ENCODE measurements at places on chromosomes 5 and 9.

GRCh38 chr5:167245868-167246267, 1045.6 kb upstream of the WWC1 start:
- no peak for DNase-seq

DNA sequence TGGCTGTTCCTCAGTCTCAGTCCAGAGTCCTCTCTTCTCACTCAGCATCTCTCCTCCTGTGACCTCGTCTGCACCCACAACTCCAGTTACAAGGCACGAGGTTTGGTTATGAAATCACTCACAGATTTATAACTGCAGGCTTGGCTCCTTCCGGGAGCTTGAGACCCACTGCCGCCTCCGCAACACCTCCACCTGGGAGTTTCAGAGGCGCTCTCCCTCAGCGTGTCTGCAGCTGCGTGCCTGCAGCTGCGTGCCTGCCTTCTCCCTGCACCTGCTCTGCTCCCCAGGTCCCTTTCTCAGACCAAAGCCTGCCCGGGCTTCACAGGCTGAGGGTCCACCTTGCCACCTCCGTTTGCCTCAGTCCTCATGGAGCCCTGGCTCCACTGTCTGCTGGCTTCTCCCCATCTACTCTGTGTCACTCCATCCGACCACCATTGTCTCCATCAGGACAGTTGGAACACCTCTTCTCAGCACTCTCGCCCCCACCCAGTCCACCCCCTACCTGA, 51.5 kb downstream of the HRH2 start:
- DNase-seq, result no peak

GRCh38 chr9:81825846-81826516, 102.2 kb upstream of the SPATA31D4 start:
- no peak for DNase-seq

DNA sequence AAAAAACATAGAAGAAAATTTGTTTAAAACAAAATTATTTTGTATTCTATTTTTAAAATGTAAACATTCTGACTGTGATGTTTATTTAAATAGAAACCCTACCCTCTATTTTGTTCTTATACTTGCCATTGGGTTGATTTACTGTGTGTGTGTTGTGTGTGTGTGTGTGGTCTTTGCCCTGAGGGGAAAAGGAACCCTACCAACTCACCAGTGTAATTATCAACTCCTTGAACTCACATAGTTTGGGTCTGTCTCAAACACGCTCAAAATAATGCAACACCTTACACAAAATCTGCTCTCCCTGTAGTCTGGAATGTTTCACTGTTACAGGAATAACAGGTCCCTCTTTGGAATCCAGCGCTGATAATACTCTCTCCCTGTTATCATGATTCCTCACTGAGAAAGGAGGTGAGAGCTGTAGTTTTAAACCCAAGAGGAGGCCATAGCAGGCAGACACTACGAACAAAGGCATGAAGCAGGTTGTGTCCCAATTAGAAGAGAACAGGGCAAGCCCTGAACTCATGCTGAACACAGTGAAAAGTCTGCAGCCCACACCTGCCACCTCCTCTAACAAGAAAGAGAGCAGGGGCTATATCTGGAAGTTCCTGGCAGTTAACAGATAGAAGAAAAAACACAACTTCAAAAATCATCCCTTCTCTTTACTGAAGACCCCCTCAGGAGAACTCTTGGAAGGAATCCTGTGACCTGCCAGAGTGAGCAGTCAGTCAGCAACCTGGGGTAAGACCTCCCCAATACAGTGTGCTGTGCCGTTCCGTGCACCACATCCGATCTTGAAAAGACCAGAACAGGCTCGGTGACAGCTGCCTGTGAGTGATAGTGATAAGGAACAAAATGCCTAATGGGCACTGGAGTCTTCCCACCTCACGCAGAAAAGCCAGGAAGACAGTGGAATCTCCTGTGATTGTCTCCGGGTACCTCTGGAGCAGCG, 608.1 kb upstream of the ADAMTS16 start:
- DNase-seq, result no peak

GRCh38 chr9:131630205-131630831, 85.0 kb downstream of the PRRT1B start:
- DNase-seq, result no peak

- DNase-seq, result no peak
These were observed 46.7 kb downstream of the WNK2 start for GRCh38 chr9:93230601-93231000.

- no peak for DNase-seq
These were observed 23.0 kb upstream of the LARP1 start for GRCh38 chr5:154732212-154732611.

DNA sequence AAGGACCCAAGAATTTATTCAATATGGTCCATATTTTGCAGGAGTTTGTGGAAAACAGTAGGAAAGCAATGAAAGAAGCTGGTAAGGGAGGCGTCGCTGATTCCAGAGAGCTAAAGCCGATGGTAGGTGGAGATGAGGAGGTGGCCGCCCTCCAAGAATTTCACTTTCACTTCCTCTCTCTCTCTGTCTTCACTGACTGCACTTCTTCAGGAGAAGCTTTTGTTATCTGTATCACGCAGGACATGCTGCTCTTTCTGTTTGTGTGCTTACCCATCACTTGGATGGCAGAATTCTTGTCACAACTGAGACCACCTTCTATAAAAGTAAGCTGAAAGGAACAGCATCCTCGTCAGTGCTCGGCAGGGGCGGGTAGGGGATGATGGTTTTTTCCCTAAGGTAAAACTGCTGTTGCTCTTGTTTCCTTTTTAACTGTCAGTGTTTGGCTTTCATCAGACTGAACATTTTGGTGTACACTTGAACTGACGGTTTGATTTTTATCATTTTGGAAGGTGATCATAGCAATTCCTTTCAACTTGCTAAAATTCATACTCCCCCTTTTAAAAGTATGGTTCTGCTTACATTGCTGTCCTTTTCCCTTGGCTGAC, 62.4 kb upstream of the FSD1L start:
- DNase-seq, result no peak

GRCh38 chr5:154475591-154476353, 2.3 kb downstream of the HAND1 start:
- no peak for DNase-seq

DNA sequence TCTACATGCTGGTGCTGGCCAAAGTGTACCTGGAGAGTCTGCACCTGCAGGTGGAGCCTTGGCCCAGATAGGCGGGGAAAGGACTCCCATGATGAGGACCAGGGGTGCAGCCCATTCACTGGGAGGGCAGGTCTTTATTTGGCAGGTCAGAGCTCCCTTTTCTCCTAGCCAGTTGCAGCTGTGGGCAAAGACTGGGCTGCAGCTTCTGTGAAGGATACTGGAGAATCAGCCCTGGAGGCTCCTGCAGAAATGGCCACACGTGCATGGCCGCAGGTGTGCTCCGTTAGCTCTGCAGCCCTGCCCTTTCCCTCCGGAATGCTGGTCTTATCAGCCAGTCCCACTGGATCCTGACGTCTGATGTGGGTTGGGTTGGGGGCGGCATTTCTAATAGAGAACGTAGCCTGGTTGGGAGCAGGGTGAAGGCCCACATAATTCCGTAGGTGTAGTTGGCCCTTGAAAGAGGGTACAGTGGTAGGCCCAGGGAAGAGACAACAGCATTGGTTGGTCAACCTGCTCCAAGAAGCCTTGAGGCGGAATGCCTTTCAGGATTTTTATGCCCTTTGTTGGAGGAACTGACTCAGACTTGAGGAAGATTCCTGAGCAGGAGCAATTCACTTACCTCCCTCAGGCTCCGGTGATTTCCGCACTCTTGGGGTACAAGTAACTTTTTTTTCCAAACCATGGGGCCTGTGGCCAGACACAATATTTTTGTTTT, 22.0 kb upstream of the TIFAB start:
- DNase-seq, result no peak

- DNase-seq, result no peak
These were observed 17.6 kb downstream of the C9orf43 start for GRCh38 chr9:113428062-113428615.

DNA sequence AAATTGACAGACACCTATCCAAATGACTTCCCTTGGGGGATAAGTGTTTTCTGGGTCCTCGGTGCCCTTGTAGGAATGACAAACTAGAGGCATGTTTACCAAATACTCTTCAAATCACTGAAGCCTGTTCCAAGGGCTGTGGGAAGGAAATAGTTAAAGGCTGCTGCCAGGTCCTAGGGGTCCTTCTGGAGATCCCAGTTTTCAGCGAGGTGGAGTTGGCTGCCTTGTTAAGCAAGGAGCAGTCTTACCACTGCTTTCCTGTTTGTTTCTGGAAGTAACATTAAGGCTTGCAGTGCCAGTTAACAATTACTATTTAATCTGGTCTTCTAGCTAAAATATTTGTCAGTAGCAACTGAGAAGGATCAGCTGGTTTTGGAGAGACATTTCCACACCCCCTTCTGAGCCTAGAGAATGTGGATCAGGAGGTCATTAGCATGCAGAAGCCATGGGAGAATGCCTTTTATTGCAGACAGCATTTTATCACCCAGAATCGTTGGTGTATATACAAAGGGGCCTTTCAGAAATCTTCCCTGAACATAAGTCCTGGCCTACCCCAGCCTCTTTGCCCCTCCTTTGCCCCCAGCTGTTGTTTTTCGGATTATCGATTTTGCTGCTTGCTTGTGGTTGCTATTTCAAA, 238.8 kb downstream of the DMAC1 start:
- no peak for DNase-seq

GRCh38 chr9:109149089-109149488, 18.0 kb downstream of the FRRS1L start:
- no peak for DNase-seq
